ENCODE measurements at places on chromosomes 4 and X.

DNA sequence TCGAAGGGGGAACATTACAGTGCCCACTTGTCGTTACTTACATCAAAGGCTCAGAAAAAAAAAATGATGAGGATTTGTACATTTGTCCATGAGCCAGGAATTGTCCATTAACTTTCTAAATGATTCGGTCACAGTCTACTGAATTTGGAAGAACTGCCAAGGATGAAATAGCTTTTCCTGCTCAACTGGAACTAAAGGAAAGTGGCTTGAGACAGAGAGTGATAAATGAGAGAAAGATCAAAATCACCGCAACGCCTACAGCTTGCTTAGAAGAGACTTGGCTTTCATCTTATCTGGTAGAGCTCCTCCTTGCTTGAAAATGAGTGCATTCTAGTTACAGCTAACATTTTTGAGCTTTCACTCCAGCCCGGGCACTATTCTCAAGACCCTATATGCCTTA, 55.5 kb upstream of the ADGRG2 start:
- DNase-seq, result no peak

- no peak for DNase-seq
These were observed 261.5 kb downstream of the DCHS2 start for GRCh38 chr4:154230091-154230490.

GRCh38 chr4:68175562-68176155, 46.0 kb upstream of the TMPRSS11F start:
- peak; percentile 80 for DNase-seq

DNA sequence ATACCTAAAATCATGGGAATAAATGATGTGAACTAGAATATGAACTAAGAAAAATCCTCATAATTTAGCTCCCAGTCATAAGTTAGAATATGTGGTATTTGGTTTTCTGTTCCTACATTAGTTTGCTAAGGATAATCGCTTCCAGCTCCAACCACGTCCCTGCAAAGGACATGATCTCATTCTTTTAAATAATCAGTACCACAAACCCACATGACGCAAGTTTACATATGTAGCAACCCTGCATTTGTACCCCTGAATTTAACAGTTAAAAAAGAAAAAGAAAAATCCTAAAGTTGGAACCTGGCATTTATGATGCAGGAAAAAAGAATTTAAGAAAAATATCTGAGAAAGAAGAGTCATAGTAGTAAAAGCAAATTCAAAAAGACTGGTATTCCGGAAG, 13.3 kb downstream of the UBA6 start:
- no peak for DNase-seq

DNA sequence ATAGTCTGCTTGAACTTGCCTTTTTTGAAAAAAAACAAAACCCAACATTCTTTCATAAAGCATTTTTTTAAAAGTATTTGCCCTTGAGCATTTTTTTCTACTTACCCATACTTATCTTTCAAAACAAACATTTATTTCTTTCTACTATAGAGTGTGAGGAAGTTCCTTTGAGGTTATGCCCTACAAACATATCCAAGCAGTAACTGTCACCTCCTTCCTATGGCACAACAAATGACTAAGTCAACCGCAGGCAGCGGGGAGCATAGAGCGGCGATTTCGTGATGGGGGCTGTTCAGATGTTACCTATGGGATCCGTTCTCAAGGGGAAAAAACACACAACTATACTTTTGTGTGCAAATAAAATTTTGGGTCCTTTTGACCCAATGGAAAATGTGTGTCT, 19.4 kb downstream of the SPRY1 start:
- peak; percentile 80 for DNase-seq

DNA sequence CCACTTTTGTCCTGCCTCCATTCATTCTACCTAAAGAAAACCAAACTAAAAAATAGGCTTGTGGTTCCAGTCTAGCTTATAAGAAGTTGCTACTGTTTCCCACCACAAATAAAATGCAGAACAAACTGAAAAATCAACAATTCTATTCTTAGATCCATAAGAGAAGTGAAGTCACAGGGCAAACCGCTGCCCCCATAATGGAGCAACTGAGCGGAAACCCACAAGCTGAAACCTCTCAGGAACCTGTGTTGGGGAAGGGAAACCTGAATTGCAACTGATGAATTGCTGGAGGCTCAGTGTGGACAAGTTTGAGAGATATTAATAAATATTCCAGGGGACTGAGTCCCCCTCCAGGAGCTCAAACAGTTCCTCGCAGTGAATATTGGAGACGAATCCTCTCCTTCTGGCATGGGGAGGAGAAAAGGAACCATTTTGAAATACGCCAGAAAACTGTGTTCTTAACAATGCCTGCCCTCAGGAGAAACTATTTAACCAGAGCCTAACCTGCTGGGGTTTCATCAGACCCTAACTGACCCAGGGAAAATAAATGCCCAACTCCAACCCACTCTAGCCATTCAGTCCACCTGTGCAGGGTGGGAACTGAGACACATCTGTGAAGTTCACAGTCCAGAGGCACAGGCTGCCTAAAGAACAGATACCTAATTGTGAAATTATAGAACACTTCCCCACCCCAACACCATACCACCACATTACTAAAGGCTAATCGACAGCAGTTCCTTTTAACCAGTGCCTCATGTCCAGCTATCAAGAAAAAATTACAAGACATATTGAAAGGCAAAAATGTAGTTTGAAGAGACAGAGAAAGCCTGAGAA, 22.8 kb upstream of the SH3RF1 start:
- peak; percentile 73 for DNase-seq

- no peak for DNase-seq
These were observed at the start of gene GPR173 for GRCh38 chrX:53048169-53049126. Gene GPR173 (plus strand): TSS chrX:53048789. CDS start chrX:53076622, 27,833 bp downstream.

Measured in inflammatory macrophage treated with lipopolysaccharide for 1 hour (primary cell).